HFFc6 (cell line): ENCODE measurements at places on chromosomes 11 and 22. TPM values are rescaled to one million over a fixed set of nuclear protein-coding genes. Genes with fewer than 3 reads are reported as not detected.

PTDSS2 gene
- total RNA-seq: 25.6 to 34.4 TPM (median 28.6 TPM) in 3 replicates

DNA sequence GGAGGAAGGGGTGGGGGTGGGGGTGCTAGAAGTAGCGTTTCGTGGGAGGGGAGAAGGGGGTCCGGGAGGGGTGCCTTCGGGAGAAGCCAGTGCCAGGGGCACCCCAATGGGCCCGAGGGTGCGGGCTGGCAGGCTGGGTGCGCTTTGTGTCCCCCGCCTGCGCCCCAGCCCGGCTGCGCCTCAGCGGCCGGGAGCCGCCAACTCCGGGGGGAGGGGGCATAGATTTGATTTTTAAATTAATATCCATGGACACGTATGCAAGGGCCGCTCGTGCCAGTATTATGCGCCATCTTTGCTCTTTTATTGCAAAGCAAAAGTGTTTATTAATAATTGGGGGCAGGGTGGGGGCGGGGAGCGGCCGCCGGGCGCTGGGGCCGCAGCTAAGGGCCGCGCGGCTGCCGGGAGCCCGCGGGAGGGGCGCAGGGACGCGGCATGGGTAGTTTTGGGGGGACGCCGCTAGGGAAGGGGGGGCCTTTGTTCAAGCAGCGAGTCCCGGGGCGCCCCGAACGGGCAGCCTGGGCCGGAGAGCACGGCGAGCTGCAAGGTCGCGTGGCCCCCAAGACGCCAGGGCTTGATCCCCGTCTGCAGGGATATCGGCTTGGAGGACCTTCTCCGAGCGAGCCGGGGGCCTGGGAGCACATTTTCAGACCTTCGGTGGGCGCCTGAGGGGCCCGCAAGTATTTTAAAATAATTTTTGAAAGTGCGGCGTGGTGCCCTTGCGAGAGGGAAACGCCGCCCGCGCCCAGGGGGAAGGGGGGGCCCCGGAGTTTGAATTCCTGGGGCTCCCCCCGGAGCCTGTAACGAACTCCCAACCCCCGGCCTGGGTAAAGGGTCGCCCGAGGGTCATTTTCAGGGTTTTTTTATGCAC, 959 bp downstream of the CCND1 start:
- DNase-seq: no peak
- peak overlapping the region; percentile 98 for H3K27ac ChIP-seq
- peaks cover 28% of the 10 kb centered on the region for H3K4me1 ChIP-seq
- peaks cover 41% of the 10 kb centered on the region for H3K27me3 ChIP-seq

DNA sequence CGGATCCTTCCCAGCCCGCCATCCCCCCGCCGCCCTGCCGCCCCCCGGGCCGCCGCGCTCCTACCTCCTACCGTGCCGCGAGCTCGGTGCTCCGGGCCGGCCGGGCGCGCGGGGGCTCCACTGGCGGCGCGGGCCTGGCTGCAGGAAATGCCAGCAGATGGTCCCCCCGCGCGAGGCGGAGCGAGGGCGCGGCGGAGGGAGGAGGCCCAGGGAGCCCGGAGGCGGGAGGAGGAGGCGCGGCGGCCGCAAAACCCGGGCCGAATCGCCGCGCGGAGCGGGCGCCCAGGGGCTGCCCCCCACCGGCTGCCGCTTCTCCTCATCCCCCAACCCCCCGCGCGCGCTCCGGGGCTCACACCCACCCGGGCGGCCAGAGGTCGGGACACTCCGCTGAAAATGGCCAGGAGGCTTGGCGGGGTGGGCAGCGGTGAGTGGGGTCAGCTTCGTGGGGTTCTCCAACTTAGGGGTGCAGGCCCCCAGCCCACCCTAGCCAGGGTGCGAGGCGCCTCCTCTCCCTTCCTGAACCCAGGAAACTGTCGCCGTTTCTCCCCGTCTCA, at the start of gene OSBPL5:
OSBPL5 (minus strand) TSS at position 159 of the 554 bp plus-strand sequence. CDS start 36,162 bp downstream, outside the sequence.
- no peaks in the 10 kb centered on the region for H3K36me3 ChIP-seq
- peaks cover 56% of the 10 kb centered on the region for H3K4me1 ChIP-seq

- H3K27ac ChIP-seq: peak overlapping the region; percentile 92
- H3K27me3 ChIP-seq: peaks cover 6% of the 10 kb centered on the region; the same call in 1 of the 2 replicates
- peak overlapping the region; percentile 62 for H3K4me3 ChIP-seq
- H3K36me3 ChIP-seq: peaks cover 23% of the 10 kb centered on the region
- peaks cover 51% of the 10 kb centered on the region for H3K4me1 ChIP-seq
Observed at GRCh38 chr11:64854534-64855502, 10.4 kb upstream of the CDC42BPG start.

DNA sequence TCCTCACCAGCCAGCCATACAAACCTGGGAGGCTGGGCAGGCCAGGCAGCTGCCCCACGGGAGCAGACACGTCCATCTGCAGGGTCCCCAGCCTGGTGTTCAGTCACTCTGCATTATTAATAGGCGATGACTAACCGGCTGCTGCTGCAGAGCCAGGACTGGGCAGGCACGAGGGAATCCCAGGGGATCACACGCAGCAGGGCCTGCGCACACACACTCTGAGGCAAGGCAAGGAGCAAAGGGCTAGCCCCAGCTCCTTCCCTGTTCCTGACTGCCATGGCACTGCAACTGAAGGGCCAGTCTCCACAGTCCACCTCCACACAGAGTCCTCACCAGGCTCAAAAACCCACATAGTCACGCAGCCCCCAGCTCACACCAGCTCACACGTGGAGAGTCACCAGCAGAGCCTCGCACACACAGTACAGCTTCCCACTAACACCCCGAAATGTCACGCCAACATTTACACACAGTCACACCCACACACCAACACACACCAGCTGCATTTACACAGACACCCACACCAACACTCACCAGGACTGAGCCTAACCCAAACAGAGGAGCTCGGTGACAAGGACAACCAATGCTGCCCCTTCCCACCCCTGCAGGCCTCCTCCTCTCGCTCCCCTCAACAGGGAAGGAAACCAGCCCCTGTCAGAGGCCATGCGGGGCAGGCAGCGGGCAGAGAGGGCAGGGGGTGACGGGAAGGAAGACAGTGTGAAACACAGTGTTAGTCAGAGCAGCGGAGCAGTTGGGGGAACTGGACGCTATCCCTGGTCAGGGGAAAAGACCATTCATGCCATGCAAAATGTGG, 47.3 kb downstream of the NRXN2 start:
- peaks cover 42% of the 10 kb centered on the region for H3K27me3 ChIP-seq
- peak; percentile 80 for DNase-seq
- H3K36me3 ChIP-seq: no peaks in the 10 kb centered on the region; the same call in 1 of the 2 replicates
- H3K4me3 ChIP-seq: no peak overlapping the region
- peaks cover 17% of the 10 kb centered on the region for H3K4me1 ChIP-seq

GRCh38 chr11:7098235-7098832, 9.5 kb downstream of the RBMXL2 start:
- no peaks in the 10 kb centered on the region for H3K4me1 ChIP-seq
- H3K27me3 ChIP-seq: peaks cover 4% of the 10 kb centered on the region
- H3K36me3 ChIP-seq: no peaks in the 10 kb centered on the region
- no peak overlapping the region for H3K4me3 ChIP-seq

GRCh38 chr22:31096657-31097279, 10.6 kb downstream of the SELENOM start:
- H3K27ac ChIP-seq: peak overlapping the region; percentile 42
- peaks cover 14% of the 10 kb centered on the region for H3K4me1 ChIP-seq
- H3K4me3 ChIP-seq: no peak overlapping the region
- H3K27me3 ChIP-seq: peaks cover 12% of the 10 kb centered on the region
- peaks cover 27% of the 10 kb centered on the region for H3K36me3 ChIP-seq

DNA sequence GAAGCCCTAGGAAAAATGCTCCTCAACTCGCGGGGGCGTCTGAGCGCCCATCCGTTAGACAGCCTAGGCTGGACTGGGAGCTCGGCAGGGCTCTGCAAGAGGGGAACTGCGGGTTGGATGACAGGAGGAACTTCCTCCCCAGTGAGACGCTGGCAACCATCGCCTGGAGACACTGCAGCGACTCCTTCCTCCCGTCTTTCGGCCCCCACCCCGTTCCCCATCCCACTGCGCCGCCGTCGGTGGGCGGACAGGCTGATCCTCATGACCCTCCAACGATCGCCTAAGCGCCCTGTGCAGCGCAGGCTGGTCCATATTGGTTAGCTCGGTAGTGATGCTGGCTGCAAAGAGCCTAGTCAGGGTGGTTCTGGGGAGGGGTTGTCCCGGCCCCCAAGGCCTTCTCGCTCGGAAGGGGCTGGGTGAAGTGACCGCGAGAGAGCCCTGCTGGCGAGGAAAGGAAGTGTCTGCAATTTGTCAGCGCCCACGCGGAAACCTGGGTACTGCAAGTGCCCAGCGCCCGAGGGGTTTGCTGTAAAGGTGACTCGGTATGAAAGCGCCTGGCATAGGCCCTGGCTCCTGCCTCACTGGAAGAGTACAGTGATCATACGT, 638 bp downstream of the NRGN start:
- H3K27me3 ChIP-seq: peaks cover 37% of the 10 kb centered on the region
- no peak for DNase-seq
- no peaks in the 10 kb centered on the region for H3K36me3 ChIP-seq
- peak overlapping the region; percentile 85 for H3K4me3 ChIP-seq

TTC28 gene
- total RNA-seq: 14.0 to 16.9 TPM (median 14.4 TPM) in 3 replicates

TPCN2 gene
- total RNA-seq: 7.6 to 8.7 TPM (median 8.2 TPM) in 3 replicates

DNA sequence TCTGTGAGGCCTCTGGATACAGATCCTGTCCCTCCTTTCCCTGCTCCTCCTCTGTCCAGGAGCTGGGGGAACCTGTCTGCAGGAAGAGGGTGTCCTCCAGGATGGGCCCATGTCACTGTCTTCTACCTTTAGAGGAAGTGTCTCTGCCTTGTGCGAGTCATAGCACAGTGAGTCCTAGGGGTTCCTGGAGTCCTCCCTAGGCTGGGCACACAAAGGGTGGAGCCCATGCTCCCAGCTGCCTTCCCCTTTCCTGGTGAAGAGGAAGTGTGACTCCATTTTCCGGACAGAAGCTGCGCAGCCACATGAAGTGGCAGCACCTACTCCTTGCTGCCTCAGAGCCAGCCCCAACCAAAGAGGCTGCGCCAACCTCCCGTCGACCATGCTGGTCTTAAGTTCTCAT, 112.2 kb downstream of the CTTN start:
- no peak overlapping the region for H3K4me3 ChIP-seq
- peaks cover 9% of the 10 kb centered on the region for H3K36me3 ChIP-seq
- H3K27ac ChIP-seq: no peak overlapping the region

DNA sequence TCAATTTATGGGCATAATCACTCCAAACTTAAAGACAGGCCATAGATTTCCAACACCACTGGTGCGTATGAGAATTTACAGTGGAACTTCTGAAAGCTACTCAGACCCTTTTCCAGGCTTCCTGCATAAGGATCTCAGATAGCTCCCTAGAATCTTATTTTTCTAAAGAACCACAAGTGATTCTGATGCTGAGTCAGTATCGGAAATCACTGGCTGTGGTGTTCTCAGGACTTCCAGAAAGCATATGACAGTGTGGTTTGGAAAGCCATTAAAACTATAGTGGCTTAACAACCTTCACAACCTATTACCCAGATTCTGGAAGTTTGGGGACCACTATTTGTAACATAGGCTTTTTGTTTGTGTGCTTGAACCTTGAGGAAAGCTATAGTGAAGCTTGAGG, 756.0 kb downstream of the DLG2 start:
- DNase-seq: no peak
- H3K27me3 ChIP-seq: peaks cover 3% of the 10 kb centered on the region; the same call in 1 of the 2 replicates
- no peak overlapping the region for H3K4me3 ChIP-seq
- peaks cover 18% of the 10 kb centered on the region for H3K4me1 ChIP-seq

DNA sequence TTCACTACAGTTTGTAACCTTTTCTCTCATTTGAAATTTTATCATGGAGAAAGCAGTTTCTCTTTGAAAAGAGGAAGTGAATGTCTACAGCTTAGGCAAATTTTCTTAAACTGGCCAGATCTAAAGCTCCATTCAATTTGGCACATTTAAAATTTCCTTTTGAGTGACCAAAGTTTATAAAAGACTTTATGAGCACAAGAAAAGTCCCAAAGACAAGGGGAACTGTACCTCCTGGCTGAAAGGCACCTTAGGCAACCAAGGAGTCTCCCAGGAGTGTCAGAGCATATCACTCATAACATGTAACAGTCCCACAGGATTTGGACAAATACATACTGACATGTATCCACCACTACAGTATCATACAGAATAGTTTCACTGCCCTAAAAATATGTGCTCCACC, 41.3 kb downstream of the NARS2 start:
- H3K27ac ChIP-seq: no peak overlapping the region
- no peaks in the 10 kb centered on the region for H3K27me3 ChIP-seq
- H3K4me3 ChIP-seq: no peak overlapping the region
- DNase-seq: no peak

DNA sequence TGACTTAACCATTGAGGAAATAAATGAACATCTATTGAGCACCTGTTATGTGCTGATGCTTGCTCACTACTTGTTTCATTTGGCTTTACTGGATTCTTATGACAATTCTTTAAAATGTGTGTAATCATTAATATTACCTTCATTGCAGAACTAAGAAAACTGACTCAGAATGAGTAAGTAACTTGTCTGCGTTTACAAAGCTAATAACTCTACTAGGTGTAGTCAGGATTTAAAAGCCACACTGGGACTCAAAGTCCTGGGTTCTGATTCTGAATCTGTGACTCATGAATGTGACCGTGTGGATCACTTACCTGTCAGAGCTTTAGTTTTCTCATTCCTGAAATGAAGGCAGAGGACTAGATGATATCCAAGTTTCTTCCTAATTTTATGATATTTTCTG, 23.4 kb upstream of the KIRREL3 start:
- H3K27ac ChIP-seq: no peak overlapping the region
- DNase-seq: no peak
- H3K4me1 ChIP-seq: peaks cover 25% of the 10 kb centered on the region

- no peaks in the 10 kb centered on the region; the same call in 1 of the 2 replicates for H3K36me3 ChIP-seq
- no peak overlapping the region for H3K27ac ChIP-seq
- peaks cover 2% of the 10 kb centered on the region; the same call in 1 of the 2 replicates for H3K27me3 ChIP-seq
Observed at GRCh38 chr11:15289723-15290122, 175.0 kb downstream of the INSC start.

TIGD3 gene
- 0.29 TPM in 1 of 2 replicates, not detected in the other for total RNA-seq

DSCAML1 gene
- total RNA-seq: not detected in 3 replicates

C11orf91 gene
- total RNA-seq: 0.39 to 0.59 TPM in 2 of 3 replicates, not detected in the other

- DNase-seq: peak; percentile 40
- no peaks in the 10 kb centered on the region for H3K36me3 ChIP-seq
- H3K4me1 ChIP-seq: peaks cover 48% of the 10 kb centered on the region
- H3K27ac ChIP-seq: peak overlapping the region; percentile 84
- H3K27me3 ChIP-seq: no peaks in the 10 kb centered on the region; the same call in 1 of the 2 replicates
Observed at GRCh38 chr22:23784215-23784732, 2.5 kb upstream of the SMARCB1 start.

CYB5R2 gene
- 11.7 to 16.6 TPM (median 14.4 TPM) in 3 replicates for total RNA-seq

DNA sequence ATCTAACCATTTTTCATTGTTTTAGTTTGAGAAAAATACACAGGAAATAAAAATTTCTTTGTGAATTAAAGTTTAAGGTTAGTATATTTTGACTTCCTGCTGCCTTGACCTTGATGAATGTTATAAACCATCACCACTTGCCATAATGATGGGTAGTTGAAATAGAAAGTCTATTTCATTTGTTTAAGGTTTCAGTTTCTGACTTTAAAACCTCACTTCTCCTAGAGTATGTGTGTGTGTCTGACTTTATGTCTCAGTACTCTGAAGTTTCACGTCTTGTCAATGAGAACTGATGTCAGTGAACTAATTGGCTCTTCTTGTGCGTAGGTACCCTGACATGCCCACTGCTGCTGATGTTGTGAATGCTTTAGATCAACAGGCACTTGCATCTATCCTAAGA, 188.2 kb downstream of the METTL15 start:
- no peaks in the 10 kb centered on the region; the same call in 1 of the 2 replicates for H3K4me1 ChIP-seq
- no peak for DNase-seq
- peaks cover 36% of the 10 kb centered on the region for H3K36me3 ChIP-seq
- no peaks in the 10 kb centered on the region for H3K27me3 ChIP-seq

FAM180B gene
- total RNA-seq: not detected in 3 replicates

- H3K27me3 ChIP-seq: peaks cover 36% of the 10 kb centered on the region
- no peak for DNase-seq
- no peaks in the 10 kb centered on the region for H3K4me1 ChIP-seq
- H3K4me3 ChIP-seq: no peak overlapping the region
Observed at GRCh38 chr22:46145361-46145851, 4.9 kb upstream of the PPARA start.

ZNRD2 gene
- 63.4 to 68.8 TPM (median 68.5 TPM) in 3 replicates for total RNA-seq

- H3K36me3 ChIP-seq: no peaks in the 10 kb centered on the region; the same call in none of the 2 replicates
- peaks cover 18% of the 10 kb centered on the region for H3K27me3 ChIP-seq
- no peak overlapping the region for H3K27ac ChIP-seq
- no peak overlapping the region for H3K4me3 ChIP-seq
- no peaks in the 10 kb centered on the region for H3K4me1 ChIP-seq
Observed at GRCh38 chr11:64499261-64500004, 91.6 kb upstream of the SLC22A12 start.

C11orf87 gene
- 0.08 to 0.46 TPM (median 0.15 TPM) in 3 replicates for total RNA-seq
